ENCODE measurements at places on chromosomes 5 and 9.

DNA sequence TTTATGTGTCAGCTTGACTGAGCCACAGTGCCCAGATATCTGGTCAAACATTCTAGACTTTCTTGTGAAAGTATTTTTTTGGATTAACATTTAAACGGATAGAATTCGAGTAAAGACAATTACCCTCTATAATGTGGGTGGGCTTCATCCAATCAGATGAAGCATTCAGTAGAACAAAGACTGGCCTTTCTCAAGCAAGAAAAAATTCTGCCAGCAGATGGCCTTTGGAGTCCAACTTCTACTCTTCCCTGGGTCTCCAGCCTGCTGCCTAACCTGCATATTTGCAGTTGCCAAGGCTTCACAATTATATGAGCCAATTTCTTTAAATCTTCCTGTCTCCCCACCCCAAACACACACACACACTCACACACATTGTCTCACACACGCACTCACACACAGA is 86.4 kb downstream of the MED10 start:
- DNase-seq, result peak; percentile 7

DNA sequence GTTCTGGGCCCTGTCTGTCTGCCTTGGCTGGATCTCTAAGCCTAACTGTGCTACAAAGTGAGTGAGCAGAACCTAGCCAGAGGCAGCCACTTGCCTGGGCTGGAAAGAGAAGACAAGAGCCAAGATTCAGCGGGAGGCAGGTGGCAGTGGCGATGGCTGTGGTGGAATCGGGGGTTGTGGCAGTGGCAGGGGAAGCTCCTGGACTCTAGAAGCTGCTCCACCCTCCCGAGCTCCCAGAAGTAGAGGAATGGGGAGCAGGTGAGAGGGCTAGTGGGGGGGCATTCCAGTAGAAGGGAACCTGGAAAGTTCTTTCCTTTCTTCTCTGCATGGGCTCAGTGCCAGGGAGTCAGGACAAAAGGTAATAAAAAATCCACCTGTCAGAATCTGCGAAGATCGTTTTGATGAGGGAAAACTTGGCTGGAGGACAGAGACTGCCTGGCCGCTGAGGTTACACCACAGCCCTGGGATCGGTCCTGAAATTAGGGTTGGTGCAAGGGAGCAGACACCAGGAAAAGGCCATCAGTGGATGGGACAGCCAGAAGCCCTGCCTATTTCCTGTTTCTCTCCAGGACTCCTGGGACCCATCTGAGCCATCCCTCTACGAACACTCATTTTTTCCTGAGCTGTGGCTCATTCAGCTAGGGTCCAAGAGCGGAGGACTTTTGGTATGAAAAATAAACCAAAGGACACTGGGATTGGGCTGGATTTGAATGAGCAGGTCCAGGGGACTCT is 1.6 kb downstream of the CRAT start:
- DNase-seq, result no peak

DNA sequence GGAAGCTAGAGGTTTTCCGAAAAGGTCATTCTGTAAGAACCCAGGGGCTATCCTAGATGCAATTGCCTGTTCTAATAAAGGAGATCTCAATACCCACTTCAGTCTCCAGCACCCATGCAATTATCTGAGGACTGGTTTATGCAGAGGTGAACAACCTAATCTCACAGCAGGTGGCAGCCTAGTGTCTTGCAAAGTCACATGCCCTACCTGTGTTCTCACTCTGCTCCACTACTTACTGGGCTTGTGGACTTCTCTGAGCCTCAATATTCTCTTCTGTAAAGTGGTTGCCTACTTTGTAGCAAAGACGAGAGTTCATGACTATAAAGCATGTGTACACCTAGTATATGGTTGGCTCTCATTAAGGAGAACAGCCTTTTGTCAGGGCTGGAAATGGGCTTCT is 21.0 kb upstream of the ALDH1B1 start:
- DNase-seq, result peak; percentile 8

GRCh38 chr9:21558615-21559401 is 76.7 kb upstream of the IFNE start:
- DNase-seq, result no peak

GRCh38 chr5:133229931-133230664 is 178.3 kb downstream of the HSPA4 start:
- no peak for DNase-seq

DNA sequence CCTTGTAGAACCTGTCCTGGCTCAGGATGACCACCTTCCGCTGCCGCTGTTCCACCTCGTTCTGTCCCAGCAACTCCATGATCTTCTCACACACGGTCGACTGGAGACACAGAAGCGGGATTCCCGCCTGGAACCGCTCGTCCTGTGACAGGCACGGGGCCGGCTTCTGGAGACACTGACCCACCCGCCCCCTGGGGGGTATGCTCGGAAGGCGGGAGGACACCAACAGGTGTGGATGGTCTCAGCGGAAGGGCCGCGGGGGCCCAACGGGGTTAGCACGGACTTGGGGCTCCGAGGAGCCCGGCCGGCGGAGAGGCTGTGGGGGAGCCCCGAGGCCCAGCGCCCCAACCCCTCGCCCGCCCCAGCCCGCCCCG is 530 bp downstream of the UCK1 start:
- no peak for DNase-seq
